ENCODE measurements at places on chromosomes 13 and 19. TPM values are rescaled to one million over a fixed set of nuclear protein-coding genes. Genes with fewer than 3 reads are reported as not detected.

DNA sequence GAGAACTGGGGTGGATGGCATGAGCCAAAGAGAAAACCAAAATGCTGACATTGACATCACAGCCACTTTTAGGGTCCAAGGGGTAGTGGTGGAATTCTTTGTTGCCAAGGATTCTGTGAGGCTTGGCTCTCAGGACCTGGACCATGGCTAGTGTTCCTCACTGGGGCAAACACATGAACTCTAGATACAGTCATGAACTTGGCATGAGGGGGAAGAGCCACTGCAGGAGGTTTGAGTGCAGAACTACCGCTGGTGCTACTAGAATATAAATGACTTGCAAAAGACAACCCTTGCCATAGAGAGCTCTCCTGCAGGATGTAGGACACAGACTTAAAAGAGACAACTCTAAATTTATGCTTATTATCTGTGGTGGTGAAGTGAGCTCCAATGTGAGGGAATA is 29.8 kb upstream of the FRY start:
- H3K4me3 ChIP-seq: no peak overlapping the region
- H3K27me3 ChIP-seq: no peaks in the 10 kb centered on the region
- DNase-seq: no peak
- no peak overlapping the region for H3K27ac ChIP-seq
- peaks cover 2% of the 10 kb centered on the region for H3K4me1 ChIP-seq

REEP6 gene
- 0.58 TPM for total RNA-seq

DNA sequence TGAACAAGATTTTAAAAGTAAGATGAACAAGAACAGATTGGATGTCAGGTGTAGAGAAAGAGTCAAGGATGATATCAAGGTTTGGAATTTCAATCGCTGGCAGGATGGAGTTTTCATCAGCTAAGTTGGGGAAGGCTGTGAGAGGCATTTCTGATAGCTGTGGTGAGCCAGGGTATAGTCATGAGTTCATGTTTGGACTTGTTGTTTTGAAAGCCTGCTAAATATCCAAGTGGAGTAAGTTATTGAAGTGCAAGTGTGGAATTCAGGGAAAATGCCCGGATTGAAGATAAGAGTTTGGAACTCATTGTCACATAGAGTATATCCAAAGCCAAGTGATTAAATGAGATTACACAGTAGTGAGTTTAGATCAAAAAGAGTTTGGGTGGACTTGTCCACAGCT is 11.0 kb upstream of the EPSTI1 start:
- H3K4me1 ChIP-seq: no peaks in the 10 kb centered on the region
- no peak for DNase-seq
- H3K36me3 ChIP-seq: no peaks in the 10 kb centered on the region
- H3K27me3 ChIP-seq: no peaks in the 10 kb centered on the region

CATSPERD gene
- not detected for total RNA-seq

LILRB4 gene
- 0.71 TPM for total RNA-seq

KIR3DL2 gene
- total RNA-seq: not detected

DNA sequence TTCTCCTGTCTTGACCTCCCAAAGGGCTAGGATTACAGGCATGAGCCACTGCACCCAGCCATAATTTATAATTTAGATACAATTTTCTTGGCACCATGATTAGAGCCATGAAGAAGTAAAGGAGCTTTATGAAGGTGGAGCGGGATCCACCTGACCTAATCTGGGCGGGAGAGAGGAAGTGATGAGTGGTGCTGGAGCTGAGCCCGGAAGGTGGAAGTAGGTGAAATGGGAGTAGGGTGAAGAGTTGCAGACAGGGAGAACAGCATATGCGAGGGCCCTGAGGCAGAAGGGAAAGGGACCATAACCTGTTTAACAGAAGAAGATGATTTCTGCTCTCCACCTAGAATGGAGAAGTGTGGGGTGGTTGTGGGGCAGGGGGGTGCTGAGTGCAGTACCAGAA is 4.2 kb downstream of the BLOC1S3 start:
- no peak overlapping the region for H3K4me3 ChIP-seq
- H3K4me1 ChIP-seq: peaks cover 10% of the 10 kb centered on the region
- no peak overlapping the region for H3K27ac ChIP-seq
- no peaks in the 10 kb centered on the region for H3K27me3 ChIP-seq

DNA sequence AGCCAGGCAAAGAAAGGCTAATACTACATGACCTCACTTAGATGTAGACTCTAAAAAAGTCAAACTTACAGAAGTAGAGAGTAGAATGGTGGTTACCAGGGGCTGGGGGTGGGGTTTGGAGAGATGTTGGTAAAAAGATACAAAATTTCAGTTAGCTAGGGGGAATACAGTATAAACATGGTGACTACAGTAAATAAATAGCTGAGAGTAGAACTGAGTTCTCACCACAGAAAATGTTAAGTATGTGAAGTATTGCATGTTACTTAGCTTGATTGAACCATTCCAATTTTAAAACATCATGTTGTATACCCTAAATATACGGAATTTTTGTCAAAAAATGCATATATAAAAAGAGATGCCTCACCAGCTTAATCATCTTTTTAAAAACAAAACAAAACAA is 67.5 kb upstream of the DOCK9 start:
- peaks cover 2% of the 10 kb centered on the region for H3K4me1 ChIP-seq
- H3K27me3 ChIP-seq: peaks cover 11% of the 10 kb centered on the region
- no peak for DNase-seq
- no peak overlapping the region for H3K27ac ChIP-seq
- H3K4me3 ChIP-seq: no peak overlapping the region

FFAR3 gene
- 0.22 TPM for total RNA-seq

- H3K4me3 ChIP-seq: no peak overlapping the region
- H3K27me3 ChIP-seq: no peaks in the 10 kb centered on the region
- H3K27ac ChIP-seq: no peak overlapping the region
- H3K4me1 ChIP-seq: no peaks in the 10 kb centered on the region
Observed at GRCh38 chr13:99553033-99553432, 51.8 kb downstream of the TM9SF2 start.

Data from muscle of leg (tissue), 16 donors.